Chondrocyte (in vitro differentiated cells): ENCODE measurements at places on chromosomes 11 and 22. TPM values are rescaled to one million over a fixed set of nuclear protein-coding genes. Genes with fewer than 3 reads are reported as not detected.

GRCh38 chr11:72760539-72761405 is 8.6 kb upstream of the ARAP1 start:
- no peak for DNase-seq

DNA sequence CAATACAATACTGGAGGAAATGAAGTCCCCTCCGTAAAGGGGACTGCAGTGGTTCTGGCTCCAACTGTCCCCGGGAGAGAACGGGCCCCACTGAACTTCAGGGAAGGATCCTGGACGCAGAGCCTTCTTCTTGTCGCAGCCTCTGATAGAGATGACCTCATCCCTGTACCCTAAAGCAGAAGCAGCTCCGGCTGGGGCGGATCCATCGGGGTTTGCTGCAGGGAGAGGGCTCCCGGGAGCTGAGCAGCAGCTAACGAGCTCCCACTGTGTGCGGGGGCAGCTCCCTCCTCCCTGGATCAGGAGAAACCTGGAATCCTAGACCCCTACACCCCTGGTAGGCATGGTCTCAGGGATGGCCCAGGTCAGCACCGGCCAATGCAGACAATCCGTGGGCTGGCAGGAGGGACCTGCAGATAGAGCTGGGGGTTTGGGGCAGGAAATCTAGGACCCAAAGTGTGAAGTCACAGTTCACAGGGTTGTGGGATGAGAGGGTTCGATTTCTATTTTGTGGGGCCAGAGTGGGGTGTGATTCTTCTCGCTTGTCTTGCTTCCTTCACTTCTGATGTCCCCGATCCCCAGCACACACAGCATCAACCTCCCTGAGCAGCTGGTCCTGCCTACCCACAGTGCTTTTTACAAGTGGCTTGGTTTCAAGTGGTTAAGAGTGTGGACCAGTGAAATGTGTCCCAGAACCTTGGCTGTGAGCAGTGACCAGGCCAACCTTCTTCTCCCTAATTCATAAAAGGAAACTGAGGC is 12.9 kb downstream of the KIAA0930 start:
- DNase-seq, result no peak

GRCh38 chr22:22820626-22821025 is 67.0 kb upstream of the IGLL5 start:
- DNase-seq, result no peak

GRCh38 chr11:64139049-64139448 is 26.9 kb downstream of the MACROD1 start:
- no peak for DNase-seq

- no peak for DNase-seq
These were observed 30.5 kb upstream of the PPARA start for GRCh38 chr22:46119729-46120419.

GRCh38 chr11:134283461-134284230 is 7.5 kb downstream of the GLB1L3 start:
- no peak for DNase-seq

DNA sequence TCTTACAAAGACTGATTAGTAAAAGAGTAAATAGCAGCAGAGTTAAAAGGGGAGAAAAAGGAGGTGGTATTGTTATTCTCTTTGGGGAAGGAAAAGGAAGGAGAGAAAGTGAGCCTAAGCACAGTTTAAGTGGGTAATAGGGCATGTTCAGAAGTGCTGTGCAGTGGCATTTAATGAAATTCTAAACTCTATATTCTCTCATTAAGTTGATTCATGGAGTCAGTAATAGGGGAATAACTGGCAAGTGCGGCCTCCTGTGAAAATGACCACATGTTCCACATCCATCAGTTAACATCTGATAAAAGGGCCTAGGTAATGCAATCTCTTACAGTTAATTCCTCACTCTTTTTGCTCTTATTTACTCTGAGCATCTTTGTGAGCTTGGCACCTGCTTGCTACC is 516.7 kb downstream of the JRKL start:
- DNase-seq, result no peak

DNA sequence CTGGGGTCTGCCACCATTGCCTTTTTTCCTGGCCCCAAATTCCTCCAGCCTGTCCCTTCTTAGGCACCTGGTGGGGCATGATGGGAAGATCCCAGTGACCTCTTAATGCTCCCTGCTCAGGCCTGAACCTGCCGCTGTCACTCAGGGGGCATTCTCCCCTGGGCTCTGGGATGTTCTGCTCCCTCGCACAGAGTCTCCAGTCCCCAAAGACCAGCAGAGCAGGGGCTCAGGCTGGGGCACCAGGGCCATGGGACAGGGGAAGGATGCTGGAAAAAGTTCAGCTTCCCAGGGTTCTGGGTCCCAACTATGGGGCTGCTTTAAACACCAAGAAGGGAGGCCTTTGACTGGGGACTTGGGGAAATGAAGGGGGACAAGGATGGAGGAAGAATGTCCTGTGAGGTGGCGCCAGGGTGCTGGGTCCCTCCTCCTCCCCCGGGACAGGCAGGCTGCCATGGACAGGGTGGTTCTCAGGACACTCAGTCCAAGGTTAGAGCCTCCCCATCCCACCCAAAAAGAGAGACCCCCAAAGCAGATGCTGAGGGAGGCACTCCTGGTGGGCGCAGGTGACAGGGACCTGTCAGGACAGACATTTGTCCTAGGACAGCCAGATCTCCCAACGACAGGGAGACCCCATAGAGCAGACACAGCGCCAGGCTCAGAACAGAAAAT is 30.8 kb downstream of the IGLL5 start:
- DNase-seq, result no peak

GRCh38 chr22:17213976-17214375 is 5.3 kb downstream of the ADA2 start:
- no peak for DNase-seq

DNA sequence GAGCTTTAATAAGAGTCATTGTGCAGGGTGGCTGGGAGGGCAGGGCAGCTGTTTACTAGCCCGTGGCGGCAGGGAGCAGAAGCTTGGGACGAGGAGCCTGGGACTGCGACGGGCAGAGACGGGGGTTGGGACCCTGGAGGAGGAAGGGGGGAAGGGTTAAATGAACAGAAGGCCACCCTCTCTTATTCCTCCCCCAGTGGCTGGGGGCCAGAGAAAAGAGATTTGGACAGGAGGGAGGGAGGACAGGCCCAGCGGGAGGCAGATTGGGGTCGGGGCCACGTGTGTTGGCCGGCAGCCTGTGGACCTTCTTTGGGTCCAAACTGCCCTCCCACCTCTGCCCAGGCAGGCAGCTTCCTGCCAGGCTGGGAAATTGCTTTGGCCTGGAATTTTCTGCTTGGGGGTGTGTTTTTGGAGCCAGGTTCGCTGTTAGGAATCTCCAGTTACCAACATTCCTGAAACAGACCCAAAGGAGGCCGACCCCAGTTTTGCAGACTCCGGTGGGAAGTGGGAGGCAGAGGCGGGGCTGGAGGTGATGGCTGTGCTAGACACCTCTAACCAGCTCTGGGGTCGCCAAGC is 50.2 kb downstream of the APOL3 start:
- DNase-seq, result no peak

CARNS1 gene
- 0.36 to 1.8 TPM (median 1.8 TPM) in 3 replicates for total RNA-seq

OR4D5 gene
- total RNA-seq, result not detected in 3 replicates

OR8D1 gene
- total RNA-seq, result not detected in 3 replicates

THAP7 gene
- total RNA-seq, result 15.7 to 22.5 TPM (median 17.2 TPM) in 3 replicates

PDE3B gene
- 0.31 to 0.47 TPM in 2 of 3 replicates, not detected in the other for total RNA-seq

BAIAP2L2 gene
- total RNA-seq, result 0.21 to 0.42 TPM in 2 of 3 replicates, not detected in the other

ACR gene
- total RNA-seq, result 0.45 to 0.74 TPM (median 0.63 TPM) in 3 replicates
